ENCODE measurements at places on chromosomes 11 and 22.

DNA sequence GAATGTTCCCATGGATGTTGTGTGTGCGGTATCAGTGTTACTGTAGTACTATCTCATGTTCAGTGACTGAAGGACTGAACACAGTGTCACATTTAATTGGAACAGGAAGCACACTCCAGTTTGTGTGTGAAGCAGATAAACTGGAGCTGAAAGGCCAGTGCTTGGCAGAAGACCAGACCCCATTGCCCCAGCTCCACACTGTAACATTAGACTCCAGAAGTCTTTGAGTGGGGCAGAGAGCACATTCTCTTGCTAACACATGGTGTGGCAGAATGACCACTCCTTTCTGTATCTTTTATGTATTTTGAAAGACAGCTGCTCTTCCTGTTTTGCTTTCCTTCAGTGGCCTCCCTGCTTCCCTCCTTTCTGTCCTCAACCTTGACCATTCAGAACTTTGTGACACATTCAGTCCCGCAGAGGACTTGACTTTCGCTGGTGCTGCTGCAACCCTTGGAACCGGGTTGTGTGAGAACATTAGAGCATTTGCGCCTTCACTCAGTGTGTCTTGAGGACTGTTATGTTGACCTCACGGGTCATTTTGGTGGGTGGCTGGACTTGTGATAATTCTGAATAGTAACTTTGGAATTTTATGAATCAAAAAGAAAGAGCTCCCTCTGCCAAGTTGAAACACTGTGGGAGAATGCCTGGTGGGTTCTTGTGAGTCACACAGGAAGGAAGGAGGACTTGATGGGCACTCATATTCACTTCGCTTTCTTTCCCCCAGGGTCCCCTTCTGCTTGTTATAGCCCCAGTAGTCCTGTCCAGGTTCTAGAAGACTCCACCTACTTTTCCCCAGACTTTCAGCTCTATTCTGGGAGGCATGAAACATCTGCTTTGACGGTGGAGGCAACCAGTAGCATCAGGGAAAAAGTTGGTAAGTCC lies 26.4 kb downstream of the AMOTL1 start:
- DNase-seq: no peak

- DNase-seq: no peak
These were observed 184.7 kb downstream of the CTTN start for GRCh38 chr11:70582886-70583641.

- no peak for DNase-seq
These were observed 111.6 kb downstream of the SIK3 start for GRCh38 chr11:116986521-116987105.

DNA sequence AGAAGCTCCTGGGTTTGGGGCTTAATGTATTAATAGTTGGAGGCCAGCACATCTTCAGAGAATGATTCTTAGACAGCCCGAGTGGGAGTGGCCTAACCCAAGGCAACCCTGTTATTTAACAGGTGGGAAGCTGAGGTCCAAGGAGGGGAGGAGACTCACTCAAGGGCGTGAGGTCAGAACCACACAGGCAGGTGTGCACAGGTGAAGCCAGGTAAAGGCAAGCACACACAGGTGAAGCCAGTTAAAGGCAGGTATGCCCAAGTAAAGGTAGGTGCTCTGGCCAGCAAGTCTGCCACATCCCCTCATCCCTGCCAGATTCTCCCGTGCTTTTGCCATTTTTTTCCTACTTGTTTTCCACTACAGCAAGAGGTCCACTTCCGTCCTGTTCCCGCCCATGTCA lies 2.9 kb upstream of the SHANK2 start:
- no peak for DNase-seq

- no peak for DNase-seq
These were observed 77.9 kb downstream of the CELSR1 start for GRCh38 chr22:46459347-46460065.

GRCh38 chr11:71148716-71149115 lies 103.7 kb downstream of the SHANK2 start:
- no peak for DNase-seq

DNA sequence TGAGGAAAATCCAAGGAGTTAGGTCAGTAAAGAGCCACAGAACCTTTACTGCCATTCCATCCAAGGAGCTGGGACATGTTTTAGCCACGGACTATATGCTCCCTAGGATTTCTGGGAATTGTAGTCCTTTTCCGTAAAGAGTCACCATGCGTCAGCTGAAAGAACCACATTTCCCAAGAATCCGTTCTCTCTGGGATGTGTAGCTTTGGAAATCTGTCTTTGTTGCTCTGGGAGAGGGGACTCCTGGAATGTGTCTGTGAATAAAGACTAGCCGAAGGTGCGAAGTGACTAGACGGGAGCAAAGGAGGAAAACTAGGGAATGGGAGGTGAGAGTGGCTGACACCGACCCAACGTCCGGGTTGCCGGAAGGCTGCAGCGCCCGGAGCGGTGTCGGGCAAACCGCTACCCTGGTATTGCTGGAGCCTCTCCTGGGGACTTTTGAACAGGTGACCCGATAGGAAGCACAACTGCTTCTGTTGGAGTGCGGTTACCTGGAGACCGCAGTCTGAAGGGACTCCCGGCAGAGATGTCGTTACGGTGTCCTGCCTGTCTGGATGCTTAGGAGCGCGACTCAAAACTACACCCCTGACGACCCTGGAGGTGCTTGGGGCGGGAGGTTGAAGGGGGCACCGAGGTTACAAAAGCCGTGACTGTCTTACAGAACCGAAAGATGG lies at the start of gene IFTAP:
TSS of gene IFTAP (plus strand) at position 187 of the 674 bp plus-strand sequence. CDS start 15,602 bp downstream, outside the sequence.
- peak; percentile 7 for DNase-seq

- no peak for DNase-seq
These were observed 3.9 kb upstream of the NCR3LG1 start for GRCh38 chr11:17347676-17348075.

- no peak for DNase-seq
These were observed 787.1 kb upstream of the TENM4 start for GRCh38 chr11:80227915-80228314.

DNA sequence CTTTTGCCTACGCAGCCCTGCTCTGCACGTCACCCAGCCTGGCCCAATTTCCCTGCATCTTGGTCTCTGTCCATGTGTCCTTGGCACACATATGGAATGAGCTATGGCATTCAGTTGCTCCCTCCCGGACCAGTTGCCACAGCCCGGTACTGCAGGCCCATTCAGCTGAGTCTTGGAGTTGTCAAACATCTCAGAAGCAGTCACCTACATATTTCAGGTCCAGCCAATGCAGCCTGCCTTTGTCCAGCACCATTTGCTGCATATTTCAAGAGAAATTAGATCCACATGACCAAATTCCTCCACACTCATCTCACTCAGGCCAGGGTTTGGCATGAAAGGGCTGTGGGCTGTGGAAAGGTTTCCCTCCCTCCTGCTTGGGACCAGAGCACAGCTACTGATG lies 76.8 kb downstream of the MN1 start:
- DNase-seq: no peak

GRCh38 chr11:46308631-46309419 lies 31.4 kb downstream of the CREB3L1 start:
- peak; percentile 55 for DNase-seq

GRCh38 chr11:18617688-18618341 lies 16.3 kb downstream of the SPTY2D1 start:
- peak; percentile 32 for DNase-seq

DNA sequence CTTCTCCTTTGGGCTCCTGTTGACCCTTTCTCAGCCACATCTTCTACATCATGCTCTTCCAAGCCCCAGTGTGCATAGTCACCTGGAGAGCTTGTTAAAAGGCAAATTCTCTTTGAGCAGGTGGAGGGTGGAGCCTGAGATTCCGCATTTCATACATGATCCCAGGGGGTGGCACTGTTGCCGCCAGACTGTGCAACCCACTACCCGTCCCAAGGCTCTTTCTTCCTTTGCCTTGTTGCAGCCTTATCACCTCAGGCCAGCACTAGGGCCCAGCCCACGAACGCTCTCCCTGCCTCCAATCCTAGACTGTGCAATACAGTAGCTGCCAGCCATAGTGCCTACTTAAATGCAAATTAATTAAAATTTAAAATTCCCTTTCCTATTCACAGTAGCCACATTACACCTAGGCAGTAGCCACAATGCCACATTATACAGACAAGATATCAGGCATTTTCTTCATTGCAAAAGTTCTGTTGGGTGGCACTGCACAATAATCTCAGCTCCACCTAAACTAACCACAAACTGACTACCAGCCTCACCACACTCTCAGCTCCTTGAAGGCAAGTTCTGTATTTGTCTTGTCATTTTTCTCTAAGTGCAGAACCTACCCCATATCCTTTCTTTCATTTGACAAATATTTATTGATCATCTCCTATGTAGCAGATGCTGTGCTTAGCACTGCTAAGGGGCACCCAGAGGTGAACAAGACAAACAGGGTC lies 4.6 kb upstream of the KCNJ5 start:
- no peak for DNase-seq
